ENCODE measurements at places on chromosomes 4 and X. TPM values are rescaled to one million over a fixed set of nuclear protein-coding genes. Genes with fewer than 3 reads are reported as not detected.
A peak's percentile ranks its signal among the peaks of the same experiment; 100 is the strongest.

TRIM60 gene
- total RNA-seq: not detected

TREX2 gene
- not detected for total RNA-seq

PDZD4 gene
- 1.9 TPM for total RNA-seq

RNF4 gene
- 31.2 TPM for total RNA-seq

LONRF3 gene
- 2.4 TPM for total RNA-seq

MEPE gene
- not detected for total RNA-seq

JADE3 gene
- 6.7 TPM for total RNA-seq

DNA sequence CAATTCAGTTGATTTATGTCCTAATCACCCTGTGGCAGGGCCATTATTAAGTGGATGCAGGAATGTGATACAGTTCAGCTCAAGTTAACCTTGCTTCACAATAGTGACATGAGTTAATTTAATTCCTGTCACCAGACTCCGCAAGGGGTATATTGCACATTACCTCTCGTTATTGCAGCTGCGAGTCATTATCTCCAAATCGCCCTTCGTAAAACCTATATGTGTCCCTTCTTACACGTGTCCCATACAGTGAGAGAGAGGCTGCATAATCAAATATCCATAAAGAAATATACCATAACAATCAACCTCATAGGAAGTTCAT lies 369.9 kb upstream of the ANXA10 start:
- no peaks in the 10 kb centered on the region for H3K4me1 ChIP-seq
- no peaks in the 10 kb centered on the region for H3K27me3 ChIP-seq
- no peak for DNase-seq

DNA sequence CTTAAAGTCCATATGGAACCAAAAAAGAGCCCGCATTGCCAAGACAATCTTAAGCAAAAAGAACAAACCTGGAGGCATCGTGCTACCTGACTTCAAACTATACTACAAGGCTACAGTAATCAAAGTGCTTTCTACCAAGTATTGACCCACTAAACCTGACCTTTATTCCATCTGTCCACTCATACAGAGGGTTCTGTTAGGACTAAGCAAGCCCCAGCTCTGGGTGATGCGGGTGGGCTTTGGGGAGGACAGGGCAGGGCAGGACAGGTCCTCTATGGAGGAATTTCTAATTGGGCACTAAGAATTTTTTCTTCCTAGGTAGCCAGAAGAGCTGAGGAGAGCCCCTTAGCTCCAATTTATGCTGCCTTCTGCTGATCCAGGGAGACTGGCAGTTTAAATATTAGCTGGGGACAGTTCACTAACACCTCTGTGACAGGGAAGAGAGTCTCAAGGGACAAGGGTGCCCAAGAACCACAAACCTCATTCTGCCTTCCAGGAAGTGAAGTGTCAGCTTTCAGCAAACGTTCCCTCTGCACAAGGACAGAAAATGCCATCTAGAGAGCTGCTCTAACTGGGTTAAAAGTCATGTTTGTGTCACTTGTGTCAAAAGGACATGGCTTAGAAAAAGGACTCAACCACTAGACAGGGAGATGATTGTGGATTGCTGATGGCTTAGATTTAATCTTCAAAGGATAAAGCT lies 143.2 kb downstream of the KIT start:
- no peak for DNase-seq
- H3K27me3 ChIP-seq: no peaks in the 10 kb centered on the region
- no peak overlapping the region for H3K4me3 ChIP-seq
- no peak overlapping the region for H3K27ac ChIP-seq
- no peaks in the 10 kb centered on the region for H3K36me3 ChIP-seq

- DNase-seq: peak; percentile 23
- no peaks in the 10 kb centered on the region for H3K36me3 ChIP-seq
- H3K4me3 ChIP-seq: no peak overlapping the region
- H3K4me1 ChIP-seq: peaks cover 43% of the 10 kb centered on the region
- H3K27ac ChIP-seq: peak overlapping the region; percentile 77
- no peaks in the 10 kb centered on the region for H3K27me3 ChIP-seq
Measured at GRCh38 chr4:1201851-1202525, 29.6 kb upstream of the SPON2 start.

GRCh38 chrX:46444011-46444410 lies 101.2 kb downstream of the ZNF674 start:
- H3K4me1 ChIP-seq: no peaks in the 10 kb centered on the region
- no peak overlapping the region for H3K4me3 ChIP-seq
- H3K27ac ChIP-seq: no peak overlapping the region
- no peak for DNase-seq

DNA sequence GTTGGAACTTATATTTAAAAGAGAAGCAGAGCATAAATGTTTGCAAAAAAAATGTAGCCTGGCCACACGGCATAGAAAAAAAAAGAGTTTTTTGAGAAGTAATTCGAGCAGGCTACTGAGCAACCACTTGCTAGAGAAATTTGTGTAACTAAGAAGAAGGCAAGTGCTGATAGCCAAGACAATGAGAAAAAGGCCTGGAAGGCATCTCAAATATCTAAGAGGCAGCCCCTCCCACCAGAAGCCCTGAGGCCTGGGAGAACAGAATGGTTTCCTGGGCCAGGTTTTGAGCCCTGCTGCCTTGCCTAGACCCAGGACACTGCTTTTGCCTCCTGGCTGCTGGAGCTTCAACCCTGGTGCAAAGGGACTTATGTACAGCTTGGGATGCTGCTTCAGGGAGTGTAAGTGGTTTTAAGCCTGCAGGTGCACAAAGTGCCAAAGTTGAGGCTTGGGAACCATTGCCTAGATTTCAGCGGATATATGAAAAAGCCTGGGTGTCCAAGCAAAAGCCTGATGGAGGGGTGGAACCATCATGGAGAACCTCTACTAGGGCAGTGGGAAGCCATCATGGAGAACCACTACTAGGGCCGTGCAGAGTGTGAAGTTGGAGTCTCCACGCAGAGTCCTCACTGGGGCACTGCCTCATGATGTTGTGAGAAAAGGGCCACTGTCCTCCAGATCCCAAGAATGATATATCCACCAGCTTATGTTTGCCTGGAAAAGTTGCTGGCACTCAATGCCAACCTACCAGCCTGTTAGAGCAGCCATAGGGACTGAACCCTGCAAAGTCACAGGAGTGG lies 9.7 kb downstream of the TECRL start:
- no peaks in the 10 kb centered on the region for H3K27me3 ChIP-seq
- no peaks in the 10 kb centered on the region for H3K4me1 ChIP-seq
- H3K27ac ChIP-seq: no peak overlapping the region
- H3K36me3 ChIP-seq: no peaks in the 10 kb centered on the region

GRCh38 chr4:141789716-141790115 lies 153.3 kb downstream of the IL15 start:
- H3K27ac ChIP-seq: no peak overlapping the region

DNA sequence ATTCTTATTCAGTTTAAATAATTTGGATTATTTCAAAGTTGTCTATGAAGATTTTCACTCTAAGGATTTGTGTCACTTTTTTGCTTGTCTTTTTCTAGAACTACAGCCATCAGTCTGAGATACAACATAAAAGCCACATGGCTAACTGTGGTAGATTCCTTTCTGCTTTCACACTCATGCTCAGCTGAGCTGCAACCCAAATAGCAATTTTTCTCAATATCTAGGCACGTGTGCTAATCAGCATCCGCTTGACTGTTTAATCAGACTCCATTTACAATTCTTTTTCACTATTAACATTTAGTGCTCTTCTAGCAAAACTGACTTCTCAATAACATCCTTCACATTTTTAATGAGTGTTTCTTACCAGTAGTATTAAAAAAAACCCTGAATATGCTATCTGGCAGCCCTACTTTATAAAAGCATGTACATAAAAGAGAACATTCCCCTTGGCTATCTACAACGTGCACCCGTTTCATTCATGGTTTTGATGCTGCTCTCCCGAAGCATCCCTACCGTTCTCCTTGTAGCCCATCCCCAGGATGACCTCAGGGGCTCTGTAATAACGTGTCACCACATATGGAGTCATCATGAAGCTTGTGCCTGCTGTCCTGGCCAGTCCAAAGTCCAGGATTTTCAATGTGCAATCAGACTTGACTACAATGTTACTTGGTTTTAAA lies 259.2 kb downstream of the MAPK10 start:
- no peak overlapping the region for H3K4me3 ChIP-seq
- no peak overlapping the region for H3K27ac ChIP-seq
- H3K4me1 ChIP-seq: no peaks in the 10 kb centered on the region

GRCh38 chrX:138240266-138240665 lies 471.3 kb downstream of the FGF13 start:
- H3K4me3 ChIP-seq: no peak overlapping the region
- DNase-seq: no peak
- H3K27me3 ChIP-seq: no peaks in the 10 kb centered on the region
- no peaks in the 10 kb centered on the region for H3K36me3 ChIP-seq

DNA sequence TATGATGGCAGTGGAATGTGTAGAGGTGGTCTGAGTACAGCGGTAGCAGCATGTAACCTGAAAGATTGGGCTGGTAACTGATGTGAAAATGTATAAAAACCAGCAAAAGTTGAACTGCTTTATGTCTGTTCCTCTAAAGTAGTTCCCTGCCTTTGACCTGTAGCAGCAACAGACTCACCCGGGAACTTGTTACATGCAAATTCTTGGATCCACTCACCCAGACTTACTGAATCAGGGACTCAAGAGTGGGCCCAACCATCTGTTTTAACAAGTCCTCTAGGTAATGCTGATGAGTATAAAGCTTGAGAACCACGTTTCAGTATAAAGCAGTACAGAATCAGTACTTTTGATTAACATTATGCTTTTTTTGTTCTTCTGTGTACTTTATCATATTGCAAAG lies 84.7 kb downstream of the RAP1GDS1 start:
- DNase-seq: no peak
- H3K27me3 ChIP-seq: no peaks in the 10 kb centered on the region
- no peak overlapping the region for H3K27ac ChIP-seq
- no peaks in the 10 kb centered on the region for H3K36me3 ChIP-seq
- no peaks in the 10 kb centered on the region for H3K4me1 ChIP-seq

DNA sequence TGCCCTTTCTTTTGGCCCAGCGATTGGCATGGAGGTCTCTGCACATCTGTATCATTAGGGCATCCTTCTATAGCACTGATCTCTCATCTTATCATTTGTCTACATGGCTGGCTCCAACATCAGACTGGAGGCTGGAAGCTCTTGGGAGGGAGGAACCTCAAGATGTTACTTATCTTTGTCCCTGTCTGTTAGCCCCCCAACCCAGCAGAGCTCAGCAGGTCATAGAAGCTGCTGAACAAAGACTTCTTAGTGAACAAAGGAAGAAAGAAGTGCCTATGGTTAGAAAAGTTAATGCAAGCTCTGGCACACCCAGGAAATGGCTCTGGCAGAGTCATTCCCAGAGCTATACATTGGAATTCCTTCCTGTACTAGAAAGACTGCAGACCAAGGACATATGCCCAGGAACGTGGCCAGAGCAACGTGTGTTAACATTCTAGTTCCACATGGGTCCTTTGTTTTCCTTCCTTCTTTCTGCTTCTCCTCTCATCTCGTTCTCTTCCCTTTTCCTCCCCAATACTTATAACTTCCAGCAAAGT lies 74.0 kb downstream of the SEL1L3 start:
- H3K27me3 ChIP-seq: no peaks in the 10 kb centered on the region
- H3K36me3 ChIP-seq: no peaks in the 10 kb centered on the region

DNA sequence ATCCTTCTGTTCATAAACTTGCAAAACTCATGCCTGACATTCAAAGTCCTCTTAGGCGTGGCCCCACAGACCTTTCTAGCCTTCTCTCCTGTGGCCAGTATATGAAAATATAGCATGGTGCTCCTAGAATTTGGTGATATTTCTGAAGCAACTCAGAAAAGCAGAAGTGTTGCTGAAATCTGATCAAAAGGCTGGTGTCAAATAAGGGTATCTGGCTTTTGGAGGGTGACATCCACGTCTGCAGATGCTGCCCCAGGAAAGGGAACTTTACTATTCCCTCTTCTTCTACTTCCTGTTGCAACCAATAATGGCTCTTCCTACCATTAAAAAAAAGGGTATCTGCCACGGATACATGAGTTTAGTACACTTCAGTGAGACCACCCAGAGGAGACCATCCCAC lies 83.9 kb upstream of the RPS6KA3 start:
- no peak for DNase-seq
- no peaks in the 10 kb centered on the region for H3K36me3 ChIP-seq
- peaks cover 7% of the 10 kb centered on the region for H3K27me3 ChIP-seq
- H3K4me1 ChIP-seq: no peaks in the 10 kb centered on the region
- no peak overlapping the region for H3K27ac ChIP-seq

GRCh38 chr4:189121336-189121735 lies 819.3 kb upstream of the FRG1 start:
- no peaks in the 10 kb centered on the region for H3K36me3 ChIP-seq
- H3K27ac ChIP-seq: no peak overlapping the region
- H3K27me3 ChIP-seq: no peaks in the 10 kb centered on the region
- no peaks in the 10 kb centered on the region for H3K4me1 ChIP-seq
- no peak for DNase-seq

GRCh38 chr4:81355136-81355535 lies 116.6 kb downstream of the RASGEF1B start:
- no peak overlapping the region for H3K27ac ChIP-seq
- DNase-seq: no peak
- no peak overlapping the region for H3K4me3 ChIP-seq
- no peaks in the 10 kb centered on the region for H3K4me1 ChIP-seq
- H3K27me3 ChIP-seq: peaks cover 8% of the 10 kb centered on the region
- no peaks in the 10 kb centered on the region for H3K36me3 ChIP-seq

- DNase-seq: no peak
- H3K27me3 ChIP-seq: no peaks in the 10 kb centered on the region
- H3K4me1 ChIP-seq: no peaks in the 10 kb centered on the region
- H3K36me3 ChIP-seq: no peaks in the 10 kb centered on the region
Measured at GRCh38 chrX:127276326-127276725, 456.8 kb downstream of the PRR32 start.

DNA sequence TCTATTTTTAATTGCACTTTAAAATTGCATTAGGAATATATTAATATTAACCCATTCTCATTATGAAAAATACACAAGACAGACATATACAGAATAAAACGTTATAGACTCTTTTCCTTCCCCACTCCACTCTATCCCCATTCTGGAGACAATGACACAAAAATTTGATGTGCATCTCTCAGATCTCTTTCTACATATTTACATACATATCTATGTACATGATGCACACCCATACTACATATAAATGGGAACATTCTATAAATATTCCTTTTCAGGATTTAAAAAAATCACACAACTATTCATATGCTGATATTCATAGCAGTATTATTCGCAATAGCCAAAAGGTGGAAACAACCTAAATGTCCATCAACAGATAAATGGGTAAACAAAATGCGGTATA lies 2.4 kb upstream of the CXorf66 start:
- H3K4me1 ChIP-seq: no peaks in the 10 kb centered on the region
- DNase-seq: no peak
- no peak overlapping the region for H3K27ac ChIP-seq
- H3K4me3 ChIP-seq: no peak overlapping the region
- no peaks in the 10 kb centered on the region for H3K36me3 ChIP-seq

DNA sequence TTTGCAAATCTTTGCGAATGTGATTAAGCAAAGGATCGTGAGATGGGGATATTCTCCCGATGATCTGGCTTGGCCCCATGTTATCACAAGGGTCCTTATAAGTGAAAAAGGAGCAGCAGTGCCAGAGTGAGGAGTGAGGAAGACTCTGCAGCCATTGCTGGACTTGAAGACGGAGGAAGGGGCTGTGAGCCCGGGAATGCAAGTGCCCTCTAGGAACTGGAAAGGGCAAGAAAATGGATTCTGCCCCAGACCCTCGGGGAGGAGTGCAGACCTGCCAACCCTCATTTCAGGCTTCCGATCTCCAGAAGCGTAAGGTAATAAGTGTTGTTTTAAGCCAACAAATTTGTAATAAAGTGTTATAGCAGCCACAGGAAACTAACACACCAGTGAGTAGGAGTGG lies 76.3 kb downstream of the EVC start:
- H3K27me3 ChIP-seq: no peaks in the 10 kb centered on the region
- H3K4me3 ChIP-seq: no peak overlapping the region
- DNase-seq: no peak
- H3K36me3 ChIP-seq: peaks cover 12% of the 10 kb centered on the region
- no peaks in the 10 kb centered on the region for H3K4me1 ChIP-seq
- H3K27ac ChIP-seq: no peak overlapping the region

All from heart right ventricle (tissue), 16 donors.